ENCODE measurements at places on chromosomes 1 and 21.

- DNase-seq = no peak
These were observed 106.7 kb downstream of the FAF1 start for GRCh38 chr1:50853325-50853724.

DNA sequence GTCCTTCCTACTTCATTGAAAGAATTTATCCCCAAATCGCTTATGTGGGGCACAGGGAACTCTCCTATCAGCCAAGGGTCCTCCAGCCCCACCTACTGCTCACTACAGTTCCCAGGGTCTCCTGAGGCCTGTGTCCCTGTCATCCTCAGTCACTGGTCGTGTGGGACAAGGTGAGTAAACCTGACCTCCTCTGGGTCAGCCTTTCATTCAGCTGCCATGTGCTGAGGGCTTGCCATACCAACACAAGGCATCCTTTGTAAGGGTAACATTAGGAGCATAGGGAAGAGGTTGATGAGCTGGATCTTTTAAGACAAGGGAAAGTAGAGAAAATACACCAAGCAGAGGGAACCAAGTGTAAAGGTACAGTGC is 11.2 kb upstream of the SNAPIN start:
- DNase-seq = no peak

DNA sequence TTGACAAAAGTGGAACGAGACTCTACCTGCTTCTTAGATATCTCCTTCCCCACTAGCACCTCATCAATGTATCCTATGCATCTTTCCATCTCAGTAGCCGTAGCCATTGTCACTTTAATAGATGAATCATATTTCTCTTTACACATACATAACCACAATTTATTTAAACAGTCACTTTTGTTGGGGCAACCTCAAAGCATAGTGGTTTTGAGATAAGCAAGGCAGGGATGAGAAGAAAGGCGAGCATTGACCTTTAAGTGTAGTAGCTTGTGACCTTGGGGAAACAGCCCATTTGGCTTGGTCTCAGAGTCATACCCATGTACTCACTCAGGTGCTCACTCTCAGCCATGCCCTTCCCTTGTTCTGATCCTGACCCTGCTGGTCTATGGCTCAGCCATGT is 260.1 kb downstream of the C1orf94 start:
- DNase-seq = no peak

DNA sequence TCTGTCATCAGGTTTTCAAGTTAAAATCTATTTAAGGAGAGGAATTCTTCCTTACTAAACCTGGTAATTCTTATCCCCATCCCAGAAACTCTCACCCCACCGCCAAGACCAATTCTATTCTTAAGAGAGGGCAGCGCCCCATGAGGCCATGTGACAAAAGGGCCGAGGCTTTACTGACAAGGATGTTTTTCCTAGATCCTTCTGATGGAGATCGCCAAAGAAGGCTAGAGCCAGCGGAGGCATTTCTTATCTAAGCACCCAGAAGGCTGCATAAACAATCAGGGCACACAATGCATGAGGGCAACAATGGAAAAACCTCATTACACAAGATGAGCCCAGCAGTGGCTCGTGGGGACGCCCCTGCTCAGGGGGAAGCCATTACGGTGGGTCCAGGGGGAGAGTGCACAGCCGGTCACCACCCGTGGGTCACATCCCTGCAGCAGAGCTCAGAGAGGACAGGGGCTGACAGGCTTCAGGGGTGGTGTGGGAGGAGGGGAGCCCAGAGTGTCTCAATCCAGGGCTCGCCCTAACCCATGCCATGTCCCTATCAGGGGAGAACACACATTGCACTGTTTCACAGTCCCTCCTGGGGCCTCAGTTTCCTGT is 88.7 kb downstream of the ITPKB start:
- no peak for DNase-seq

GRCh38 chr1:87398641-87399040 is 70.0 kb downstream of the LMO4 start:
- no peak for DNase-seq

DNA sequence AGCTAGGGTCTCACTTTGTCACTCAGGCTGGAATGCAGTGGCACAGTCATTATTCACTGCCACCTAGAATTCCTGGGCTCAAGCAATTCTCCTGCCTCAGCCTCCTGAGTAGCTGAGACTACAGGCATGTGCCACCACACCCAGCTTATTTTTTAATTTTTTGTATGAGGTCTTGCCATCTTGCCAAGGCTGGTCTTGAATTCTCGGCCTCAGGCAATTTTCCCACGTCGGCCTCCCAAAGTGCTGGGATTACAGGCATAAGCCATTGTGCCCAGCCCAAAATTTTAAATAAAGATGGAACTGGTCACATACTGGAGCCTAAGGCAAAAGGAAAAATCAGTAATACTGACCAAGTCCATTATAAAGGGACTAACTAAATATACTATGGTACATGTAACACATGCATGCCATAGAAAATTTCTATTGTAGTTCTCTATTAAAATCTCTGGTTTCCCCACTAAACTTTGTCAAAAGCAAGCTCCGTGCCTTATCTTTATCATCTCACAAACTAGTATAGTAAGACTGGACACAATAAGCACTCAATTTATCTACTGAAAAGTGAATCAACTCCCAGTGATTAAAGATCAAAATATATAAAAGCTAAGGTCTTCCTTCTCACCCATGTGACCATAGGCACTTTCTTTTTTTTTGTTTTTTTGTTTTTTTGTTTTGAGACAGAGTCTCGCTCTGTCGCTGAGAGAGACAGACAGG is 61.6 kb downstream of the HSF2BP start:
- no peak for DNase-seq

GRCh38 chr1:201142011-201142848 is 12.0 kb downstream of the TMEM9 start:
- DNase-seq = no peak

DNA sequence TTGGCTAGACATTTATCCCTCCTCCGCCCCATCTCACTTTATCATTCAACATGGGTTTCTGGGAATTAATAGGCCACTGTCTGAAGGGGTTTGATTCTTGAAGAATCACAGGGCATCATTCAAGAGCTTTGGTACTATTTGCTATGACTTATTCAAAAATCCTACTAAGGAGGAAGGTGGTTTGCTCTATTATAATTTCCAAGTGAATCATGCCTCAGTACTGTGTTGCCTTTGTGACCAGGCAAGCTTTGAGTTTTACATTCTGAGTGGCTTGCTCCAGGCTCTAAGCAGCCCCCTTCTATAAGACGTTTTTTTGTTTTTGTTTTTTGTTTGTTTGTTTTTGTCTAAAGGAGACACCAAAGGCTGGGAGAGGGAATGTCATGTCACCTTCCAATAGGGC is 2.6 kb downstream of the C1orf21 start:
- DNase-seq = no peak

DNA sequence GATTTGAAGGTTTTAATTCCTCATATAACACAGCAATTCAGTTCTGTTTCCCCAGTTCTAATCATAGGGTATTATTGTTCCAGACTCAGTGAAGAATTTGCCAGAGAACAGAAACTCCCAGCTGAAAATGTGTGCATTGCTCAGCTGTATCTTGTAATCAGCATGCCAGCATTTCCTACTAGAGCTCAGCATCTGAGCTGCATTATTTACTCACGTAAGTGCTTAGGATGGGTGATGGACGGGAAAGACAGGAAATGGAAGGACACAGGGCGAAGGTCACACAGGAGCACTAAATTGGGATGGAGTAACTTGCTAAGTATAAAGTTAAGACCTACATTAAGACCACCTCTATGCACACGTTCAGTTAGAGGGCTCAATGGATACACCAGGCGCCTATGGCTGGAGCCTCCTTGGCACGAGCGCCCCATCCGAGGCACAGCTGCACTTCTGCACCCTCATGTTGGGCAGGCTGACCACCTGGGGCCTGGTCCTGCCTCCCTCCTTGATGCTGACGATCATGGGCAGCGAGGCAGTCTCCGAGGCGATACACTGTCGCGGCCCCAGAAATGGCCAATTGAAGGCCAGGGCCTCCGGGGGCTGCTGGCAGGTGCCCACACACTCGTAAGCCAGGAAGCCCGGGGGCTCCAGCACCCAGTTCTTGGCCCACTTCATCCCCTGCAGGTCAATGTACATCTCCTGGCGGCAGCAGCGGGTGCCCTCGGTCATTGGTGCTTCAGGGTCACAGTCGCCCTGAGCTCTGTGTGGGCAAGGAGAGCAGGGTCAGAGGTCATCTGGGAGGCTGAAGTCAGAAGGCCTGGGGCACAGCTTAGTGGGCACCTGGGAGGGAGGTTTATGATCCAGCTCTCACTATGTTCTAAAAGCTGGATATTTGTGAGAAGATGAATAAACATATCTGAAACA is 3.7 kb downstream of the LEFTY2 start:
- no peak for DNase-seq

- peak; percentile 40 for DNase-seq
These were observed 133.7 kb downstream of the CAPN8 start for GRCh38 chr1:223531742-223532341.

- DNase-seq = no peak
These were observed 8.2 kb downstream of the DAP3 start for GRCh38 chr1:155697046-155697445.

- DNase-seq = no peak
These were observed 1168.5 kb upstream of the ADGRL2 start for GRCh38 chr1:80632284-80632683.

GRCh38 chr1:214670098-214670497 is 67.1 kb downstream of the CENPF start:
- no peak for DNase-seq

GRCh38 chr21:38341546-38342012 is 84.8 kb downstream of the KCNJ15 start:
- no peak for DNase-seq

GRCh38 chr1:220487297-220487820 is 40.6 kb upstream of the MARK1 start:
- DNase-seq = no peak

DNA sequence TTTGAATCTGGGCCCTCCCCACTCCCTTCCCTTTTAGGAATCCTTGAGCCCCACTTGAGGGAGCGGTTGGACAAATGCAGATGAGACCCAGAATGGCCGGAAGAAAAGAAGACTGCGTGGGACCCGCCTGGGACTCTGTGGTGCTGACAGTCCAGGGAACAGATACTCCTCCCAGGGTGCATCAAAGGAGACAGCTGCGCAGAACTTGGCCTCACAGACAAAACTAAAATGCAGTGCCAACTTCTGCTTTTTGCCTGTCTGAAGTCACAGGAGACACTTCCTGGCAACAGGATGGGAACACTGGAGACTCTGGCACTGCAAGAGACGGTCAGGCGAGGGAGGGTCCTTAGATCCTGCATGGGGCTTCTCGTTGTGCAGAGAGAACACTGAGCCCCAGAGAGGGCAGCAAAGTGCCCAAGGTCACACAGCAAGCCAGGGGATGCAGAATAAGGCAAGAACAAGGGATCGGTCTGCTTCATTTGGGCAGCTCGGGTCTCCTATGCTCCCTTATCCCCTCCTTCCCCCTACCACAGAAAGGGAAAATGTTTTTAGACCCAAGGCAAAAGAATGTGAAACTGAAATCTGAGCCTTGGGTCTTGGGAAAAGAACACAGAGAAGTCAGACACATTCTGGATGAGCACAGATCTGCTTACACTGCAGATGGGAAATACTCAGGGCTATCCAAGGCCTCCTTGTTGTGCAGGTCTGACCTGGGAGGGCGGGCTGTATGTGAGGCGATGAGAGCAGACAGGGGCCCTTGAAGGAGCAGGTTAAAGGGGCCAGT is 182.4 kb downstream of the TRABD2B start:
- DNase-seq = no peak

DNA sequence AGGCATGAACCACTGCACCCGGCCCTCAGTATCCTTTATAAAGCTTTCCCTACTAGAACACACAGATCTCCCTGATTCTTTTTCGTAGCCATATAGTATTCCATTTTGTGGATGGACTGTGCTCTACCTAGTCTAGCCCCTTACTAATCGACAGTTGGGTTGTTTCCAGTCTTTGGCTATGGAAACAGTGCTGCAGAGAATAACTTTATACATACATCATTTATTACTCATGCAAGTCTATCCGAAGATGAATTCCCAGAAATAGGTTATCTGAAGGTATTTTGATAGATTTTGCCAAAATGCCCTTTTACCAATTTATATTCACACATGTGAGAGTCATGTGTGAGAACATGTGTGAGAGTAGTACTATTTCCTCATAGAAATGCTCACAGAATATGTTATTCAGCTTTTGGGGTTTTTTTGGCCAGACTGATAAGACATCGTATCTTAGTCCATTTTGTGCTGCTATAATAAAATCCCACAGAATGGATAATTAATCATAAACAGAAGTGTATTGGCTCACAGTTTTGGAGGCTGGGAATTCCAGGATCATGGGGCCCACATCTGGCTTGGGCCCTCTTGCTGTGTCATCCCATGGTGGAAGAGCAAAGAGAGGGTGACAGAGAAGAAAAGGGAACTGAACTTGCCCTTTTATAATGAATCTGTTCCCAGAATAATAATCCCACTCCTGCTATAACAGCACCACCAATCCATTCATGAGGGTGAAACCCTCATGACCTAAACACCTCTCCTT is 17.3 kb upstream of the FGR start:
- no peak for DNase-seq

DNA sequence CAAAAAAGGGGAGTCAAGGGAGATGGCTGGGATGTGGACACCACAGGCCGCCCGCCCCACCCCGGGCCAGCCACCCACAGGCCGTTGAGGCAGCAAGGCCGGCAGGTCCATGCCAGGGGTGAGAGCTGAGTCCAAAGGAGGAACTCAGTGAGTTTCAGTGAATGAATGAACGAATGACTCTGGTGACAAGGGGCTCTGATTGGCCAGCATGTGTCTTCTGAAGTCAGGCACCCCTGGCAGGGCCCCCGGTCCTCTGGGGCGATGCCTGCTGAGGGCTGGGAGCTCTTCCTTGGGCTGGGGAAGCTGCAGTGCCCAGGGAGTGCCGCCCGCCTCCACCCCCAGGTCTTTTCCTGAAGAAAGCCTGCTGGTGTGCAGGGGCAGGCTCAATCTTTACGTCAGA is 236.1 kb upstream of the VAMP3 start:
- DNase-seq = no peak

GRCh38 chr1:209601809-209602657 is 18.5 kb downstream of the CAMK1G start:
- DNase-seq = peak; percentile 8

GRCh38 chr1:229238674-229239415 is 32.1 kb upstream of the RAB4A start:
- DNase-seq = no peak

DNA sequence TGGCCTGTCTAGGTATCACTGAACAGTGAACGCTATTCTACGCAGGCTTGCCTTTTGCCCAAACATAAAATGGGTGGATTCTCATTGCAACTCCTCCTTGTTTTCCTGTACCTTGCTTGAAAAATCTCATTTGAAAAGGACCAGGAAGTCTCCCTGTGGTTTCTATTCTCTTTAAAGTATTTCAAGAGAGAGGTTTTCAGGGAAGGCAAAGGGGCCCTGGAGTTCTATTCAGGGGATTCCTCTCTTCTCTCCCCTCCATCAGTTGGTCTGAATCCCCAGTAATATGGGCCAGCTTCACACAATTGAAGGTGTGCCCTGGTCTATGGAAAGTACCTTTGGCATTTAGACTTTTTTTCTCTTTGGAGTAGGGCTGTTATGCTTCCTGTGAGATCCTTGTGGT is 311.3 kb downstream of the RGS7 start:
- DNase-seq = no peak

GRCh38 chr1:174218983-174219382 is 59.7 kb downstream of the RABGAP1L start:
- no peak for DNase-seq

GRCh38 chr1:8866173-8866791 is 12.2 kb downstream of the ENO1 start:
- no peak for DNase-seq

Measured in activated CD4-positive, alpha-beta T cell treated with anti-CD3 and anti-CD28 coated beads, Interleukin-2, amount 50 U/mL, for 1 hour (primary cell).